ENCODE measurements at places on chromosomes 1 and 21. TPM values are rescaled to one million over a fixed set of nuclear protein-coding genes. Genes with fewer than 3 reads are reported as not detected.

Gene HSD3B2
- not detected for total RNA-seq

Gene SPRR2A
- total RNA-seq = 7.0 TPM

Gene CHI3L2
- total RNA-seq = 1.4 TPM

Gene S100A14
- 332 TPM for total RNA-seq

Gene C1orf53
- total RNA-seq = 10.7 TPM

Gene KRTAP25-1
- total RNA-seq = not detected

Gene GNAT2
- not detected for total RNA-seq

Gene CYP4A11
- total RNA-seq = not detected

Gene ELF3
- total RNA-seq = 0.10 TPM

Gene PPT1
- total RNA-seq = 55.4 TPM

Data from MCF 10A (cell line).